PC-9 (cell line): ENCODE measurements at places on chromosomes 12 and 14.

DNA sequence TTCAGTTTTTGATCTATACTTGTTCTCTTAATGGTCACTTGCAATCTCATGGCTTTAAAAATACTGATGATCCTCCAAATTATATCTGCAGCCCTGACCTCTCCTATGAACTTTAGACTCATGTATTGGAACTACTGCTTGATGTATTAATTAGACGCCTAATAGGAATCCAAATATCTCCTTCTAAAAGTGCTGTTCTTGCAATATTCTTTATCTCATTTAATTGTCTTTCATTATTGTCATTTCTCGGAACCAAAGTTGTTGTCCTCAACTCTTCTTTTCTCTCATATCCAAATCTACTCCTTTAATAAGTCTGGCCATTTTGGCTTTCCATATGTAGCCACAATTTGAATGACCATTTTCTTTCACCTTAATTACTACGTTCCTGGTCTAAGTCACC lies 907.6 kb upstream of the SEL1L start:
- no peak for DNase-seq

GRCh38 chr14:105198588-105198987 lies 17.5 kb upstream of the NUDT14 start:
- no peak for DNase-seq

GRCh38 chr12:93139028-93139665 lies 210.1 kb upstream of the EEA1 start:
- no peak for DNase-seq

DNA sequence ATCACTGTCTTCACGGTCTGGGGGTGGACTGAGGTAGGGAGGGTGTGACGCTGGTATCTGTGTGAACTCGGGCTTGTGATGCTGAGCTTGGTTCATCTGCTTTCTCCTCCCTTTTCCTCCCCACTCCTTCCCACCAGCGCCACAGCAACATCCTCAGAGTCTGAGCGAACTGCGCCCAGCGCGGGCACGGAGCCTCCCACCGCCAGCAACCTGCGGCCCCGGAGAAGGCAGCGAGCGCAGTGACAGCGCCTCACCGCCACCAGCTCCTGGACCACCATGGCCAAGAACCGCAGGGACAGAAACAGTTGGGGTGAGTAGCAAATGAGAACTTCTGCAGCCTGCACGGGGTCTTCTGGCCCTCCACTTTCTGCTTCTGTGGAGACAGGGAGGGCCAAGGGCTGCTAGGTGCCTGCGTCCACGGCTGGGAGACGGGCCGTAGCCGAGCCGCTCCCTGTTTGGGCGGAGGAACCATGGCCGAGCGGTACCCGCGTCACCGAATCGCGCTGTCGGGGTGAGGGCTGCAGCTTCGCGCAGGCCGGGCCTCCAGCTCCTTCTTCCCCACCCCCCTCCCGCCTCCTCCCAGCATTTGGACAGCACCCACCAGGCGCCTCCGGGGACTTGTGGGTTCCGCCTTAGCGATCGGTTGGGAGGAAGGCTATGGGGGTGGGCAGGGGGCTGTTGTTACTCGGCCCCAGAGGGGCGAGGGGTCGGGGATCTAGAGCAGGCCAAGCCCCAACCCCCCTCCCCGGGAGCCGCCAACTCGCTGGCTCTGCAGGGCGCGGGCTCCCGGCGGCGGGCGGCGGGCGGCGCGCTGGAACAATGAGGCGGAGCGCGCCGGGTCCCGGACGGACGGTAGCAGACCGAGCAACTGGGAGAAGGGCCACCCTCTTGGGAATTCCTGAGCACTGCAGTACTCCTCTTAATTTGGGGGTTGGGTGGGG lies at the start of gene ATL1:
ATL1 (plus strand) TSS at position 156 of the 941 bp plus-strand sequence; CDS start at position 277, 121 bp downstream.
- DNase-seq: no peak

GRCh38 chr14:65864549-65864948 lies 452.0 kb downstream of the FUT8 start:
- DNase-seq: no peak

GRCh38 chr12:95874452-95874851 lies 15.7 kb downstream of the SNRPF start:
- no peak for DNase-seq

DNA sequence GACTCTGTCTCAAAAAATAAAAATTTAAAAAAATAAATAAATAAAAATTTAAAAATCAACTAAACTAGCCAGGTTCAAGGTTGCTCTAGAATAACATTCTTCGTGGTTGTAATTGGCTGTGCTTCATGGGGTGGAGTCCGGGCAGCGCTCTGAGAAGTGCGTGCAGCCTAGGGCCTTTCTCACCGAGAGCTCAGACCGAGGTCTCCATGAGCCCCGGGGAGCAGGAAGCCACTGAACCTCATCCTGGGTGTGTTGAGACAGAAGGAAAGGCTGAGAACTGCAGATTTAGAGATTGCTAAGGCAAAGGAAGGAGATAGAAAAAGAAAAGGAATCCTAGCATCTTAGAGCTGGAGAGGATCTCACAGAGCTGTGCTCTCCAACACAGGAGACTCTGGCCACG lies 14.7 kb downstream of the P2RX4 start:
- no peak for DNase-seq

- peak; percentile 50 for DNase-seq
These were observed 36.5 kb upstream of the TDRD9 start for GRCh38 chr14:103891667-103892215.

DNA sequence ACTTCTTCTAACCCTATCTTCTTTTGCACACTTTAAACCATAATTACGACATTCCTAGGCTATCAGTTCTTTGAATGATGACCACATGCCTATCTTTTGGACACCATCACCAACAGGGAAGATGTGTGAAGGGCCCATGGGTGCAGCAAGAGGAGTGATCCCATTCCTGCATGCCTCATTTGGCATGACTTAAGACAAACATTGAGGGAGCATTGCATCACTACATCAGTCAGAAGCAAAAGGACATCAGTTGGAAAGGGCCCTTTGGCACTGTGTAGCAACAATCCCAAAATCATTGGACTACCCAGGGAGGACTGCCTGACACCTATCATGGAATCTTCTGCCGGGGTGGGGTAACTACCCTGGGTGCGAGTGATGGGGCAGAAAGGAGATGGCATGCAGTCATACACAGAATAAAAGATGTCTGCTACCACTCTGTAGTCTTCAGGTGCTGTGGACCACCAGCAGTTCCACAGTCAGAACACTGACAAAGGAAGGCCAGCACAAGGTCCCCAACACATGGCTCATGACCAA lies 10.7 kb upstream of the TMBIM6 start:
- no peak for DNase-seq

GRCh38 chr14:54132496-54132895 lies 175.9 kb upstream of the BMP4 start:
- DNase-seq: no peak

DNA sequence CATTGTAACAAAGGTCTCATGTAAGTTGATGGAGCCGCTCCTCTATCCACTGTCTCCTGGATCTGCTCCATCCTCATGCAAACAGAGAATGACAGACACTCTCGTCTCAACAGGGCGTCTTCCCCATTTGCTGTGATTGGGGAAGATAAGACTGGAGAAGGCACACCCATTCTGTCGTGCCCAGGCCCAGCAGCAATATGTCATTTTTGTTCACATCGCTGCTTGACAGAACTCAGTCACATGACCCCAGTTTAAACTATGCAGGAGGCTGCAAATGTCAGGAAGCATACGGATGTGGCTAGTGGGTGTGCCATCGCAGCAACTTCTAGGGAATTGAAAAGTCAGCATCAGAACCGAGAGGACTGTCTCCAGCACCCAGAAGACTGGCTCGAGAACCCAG lies 290.5 kb downstream of the TMEM132D start:
- DNase-seq: no peak

DNA sequence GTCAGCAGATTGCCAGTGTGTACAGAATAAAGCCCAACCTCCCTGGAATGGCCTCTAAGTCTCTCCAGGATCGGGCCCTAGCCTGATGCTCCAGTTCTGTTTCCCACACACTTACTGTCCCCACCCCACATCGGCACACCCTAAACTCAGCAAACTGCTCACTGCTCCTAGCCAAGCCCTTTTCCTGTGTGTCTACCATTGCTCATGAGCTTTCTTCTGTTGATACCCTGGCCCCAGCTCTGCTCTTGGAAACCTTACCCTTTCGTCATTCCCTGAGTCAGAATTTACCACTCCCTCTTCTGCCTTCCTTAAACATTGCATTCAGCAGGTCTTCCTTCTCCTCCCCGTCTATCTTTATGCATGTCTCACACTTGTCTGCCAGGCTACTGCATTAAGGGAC lies 158.9 kb downstream of the TMX1 start:
- DNase-seq: peak; percentile 72
